Activated naive CD8-positive, alpha-beta T cell treated with anti-CD3 and anti-CD28 coated beads, Interleukin-2, amount 50 U/mL, for 16 hours (primary cell): ENCODE measurements at places on chromosomes 2 and 18.

DNA sequence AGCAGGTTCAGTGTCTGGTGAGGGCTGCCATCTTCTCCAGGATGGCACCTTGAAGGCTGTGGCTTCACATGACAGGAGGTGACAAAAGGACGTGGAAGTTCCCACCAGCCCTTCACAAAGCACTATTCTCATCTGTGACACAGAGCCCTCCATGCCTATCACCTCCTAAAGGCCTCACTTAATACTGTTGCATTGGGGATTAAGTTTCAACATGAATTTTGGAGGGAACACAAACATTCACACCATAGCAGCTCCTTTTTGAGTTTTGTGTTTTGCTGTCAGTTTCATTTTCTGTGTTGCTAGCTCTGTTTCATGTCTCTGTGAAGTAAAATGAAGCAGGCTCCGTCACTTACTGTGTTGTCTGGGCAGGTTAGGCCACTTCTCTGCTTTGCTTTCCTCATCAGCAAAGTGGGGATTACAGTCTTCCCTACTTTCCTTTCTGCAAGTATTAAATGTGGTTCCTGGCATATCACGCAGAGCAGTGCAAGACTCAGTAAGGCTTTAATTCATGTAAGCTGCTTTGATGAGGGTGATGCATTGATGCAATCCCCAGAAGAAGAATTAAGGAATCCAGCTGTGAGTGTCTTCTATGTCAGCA is 31.6 kb downstream of the LIMS1 start:
- DNase-seq = no peak

DNA sequence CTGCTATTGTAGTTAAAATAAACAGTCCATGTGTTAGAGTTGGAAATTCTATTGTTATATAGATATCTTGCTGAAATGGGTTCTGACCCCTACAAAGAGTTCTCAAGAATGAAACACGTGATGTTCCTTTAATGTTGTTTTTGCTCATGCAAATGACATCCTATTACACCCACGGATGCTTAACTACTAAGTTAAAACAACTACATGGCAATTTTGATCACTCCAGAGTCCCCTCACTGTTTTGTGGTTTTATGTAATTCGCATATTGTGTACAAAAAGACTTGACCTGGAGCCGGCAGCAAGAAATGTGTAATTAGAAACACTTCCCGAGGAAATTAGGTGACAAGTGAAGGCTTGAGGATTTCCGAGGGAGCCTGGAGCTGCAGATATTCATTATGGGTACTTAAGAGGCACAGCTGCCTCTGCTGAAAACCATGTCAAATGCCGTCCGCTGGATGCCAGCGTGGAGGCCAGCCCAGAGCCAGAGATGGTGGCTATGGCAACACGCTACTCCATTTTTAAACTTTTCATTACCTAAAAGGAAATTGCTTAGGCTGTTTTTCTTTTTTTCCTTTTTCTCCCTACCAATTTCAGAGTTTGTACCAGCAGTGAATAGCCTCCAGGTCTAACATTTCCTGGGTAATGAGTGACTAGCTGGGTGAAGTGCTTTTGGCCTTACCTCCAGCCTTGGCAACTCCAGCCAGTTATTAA is 21.0 kb upstream of the CABLES1 start:
- no peak for DNase-seq

DNA sequence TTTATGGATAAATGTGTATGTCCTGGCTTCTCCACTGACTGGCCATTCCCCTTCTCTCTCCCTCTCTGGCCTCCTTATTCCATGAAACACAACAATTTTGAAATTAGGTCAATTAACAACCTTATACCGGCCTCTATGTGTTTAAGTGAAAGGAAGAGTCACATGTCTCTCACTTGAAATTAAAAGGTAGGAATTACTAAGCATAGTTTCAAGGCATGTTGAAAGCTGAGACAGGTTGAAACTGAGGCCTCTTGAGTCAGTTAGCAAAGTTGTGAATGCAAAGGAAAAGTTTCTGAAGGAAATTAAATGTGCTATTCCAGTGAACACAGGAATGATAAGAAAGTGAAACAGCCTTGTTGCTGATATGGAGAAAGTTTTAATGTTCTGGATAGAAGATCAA is 69.7 kb downstream of the ADAM23 start:
- DNase-seq = no peak

- DNase-seq = no peak
Observed at GRCh38 chr2:182868054-182868796, 1.8 kb upstream of the FRZB start.

DNA sequence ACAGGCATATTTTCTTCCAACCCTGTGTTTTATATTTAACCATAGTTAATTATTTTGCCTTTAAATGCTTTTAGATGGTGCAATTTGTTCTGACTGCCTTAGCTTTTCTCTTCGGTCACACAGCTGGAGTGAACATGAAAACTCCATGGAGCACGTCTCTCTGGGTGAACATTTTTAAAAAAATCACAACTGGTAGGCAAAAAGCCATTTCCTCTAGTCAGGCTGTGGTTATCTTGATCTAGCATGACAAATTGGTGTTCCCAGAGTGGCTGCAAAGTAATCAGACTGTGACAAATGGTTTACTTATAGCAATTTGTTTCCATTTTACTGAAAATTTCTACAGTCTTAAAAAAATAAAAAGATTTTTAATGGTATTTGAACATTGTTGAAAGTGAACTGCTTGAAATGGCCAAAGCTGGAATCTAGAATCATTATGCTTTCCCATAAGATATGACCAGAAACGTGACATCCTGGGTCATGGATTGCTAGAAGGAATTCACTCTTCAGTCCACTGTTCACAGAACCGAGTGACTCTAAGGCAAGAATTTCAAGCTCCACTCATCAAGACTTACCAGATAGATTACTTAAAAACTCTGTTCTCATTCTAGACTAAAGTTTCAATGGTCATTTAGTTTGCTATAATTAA is 703.6 kb downstream of the CPS1 start:
- DNase-seq = no peak

GRCh38 chr2:145305889-145306288 is 786.0 kb upstream of the ZEB2 start:
- no peak for DNase-seq
